ENCODE measurements at places on chromosomes 2 and 18.

DNA sequence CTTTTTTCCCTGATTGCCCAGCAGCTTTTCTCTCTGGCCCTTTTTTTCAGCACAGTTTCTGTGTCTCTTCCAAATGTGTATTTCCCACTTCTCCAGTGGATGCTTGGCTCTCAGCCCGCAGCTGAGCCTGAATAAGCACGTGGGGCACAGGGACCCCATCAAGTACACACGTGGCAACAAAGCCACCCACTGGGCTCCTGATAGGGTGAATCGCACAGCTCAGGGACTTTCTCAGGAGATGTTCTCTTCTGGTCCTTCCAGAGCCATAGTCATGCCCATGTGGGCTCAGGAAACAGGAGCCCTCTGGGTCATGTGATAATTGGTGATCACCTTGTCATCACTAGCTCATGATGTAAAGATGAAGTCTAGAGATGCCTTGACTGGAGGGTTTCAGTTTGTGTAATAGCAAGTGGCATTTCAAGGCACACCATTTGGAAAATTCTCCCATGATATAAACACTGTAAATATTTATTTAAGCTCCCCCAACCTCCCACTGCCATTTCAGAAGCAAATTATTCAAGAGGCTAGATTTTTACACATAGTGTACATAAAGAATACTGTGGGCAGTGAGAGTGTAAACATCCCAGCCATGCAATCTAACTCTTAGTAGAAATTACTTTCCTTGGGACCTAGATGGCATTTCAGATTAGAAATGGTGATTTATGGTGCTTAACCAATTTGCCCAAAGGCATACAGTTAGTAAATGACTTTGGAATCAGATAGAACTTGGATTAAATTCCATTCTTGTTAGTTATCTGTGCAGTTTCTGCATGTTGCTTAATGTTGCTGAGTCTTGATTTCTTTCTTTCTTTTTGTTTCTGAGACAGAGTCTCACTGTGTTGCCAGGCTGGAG is 597.5 kb downstream of the SLC4A3 start:
- DNase-seq = no peak

- DNase-seq = no peak
Observed at GRCh38 chr2:217090884-217091283, 231.0 kb upstream of the TNP1 start.

DNA sequence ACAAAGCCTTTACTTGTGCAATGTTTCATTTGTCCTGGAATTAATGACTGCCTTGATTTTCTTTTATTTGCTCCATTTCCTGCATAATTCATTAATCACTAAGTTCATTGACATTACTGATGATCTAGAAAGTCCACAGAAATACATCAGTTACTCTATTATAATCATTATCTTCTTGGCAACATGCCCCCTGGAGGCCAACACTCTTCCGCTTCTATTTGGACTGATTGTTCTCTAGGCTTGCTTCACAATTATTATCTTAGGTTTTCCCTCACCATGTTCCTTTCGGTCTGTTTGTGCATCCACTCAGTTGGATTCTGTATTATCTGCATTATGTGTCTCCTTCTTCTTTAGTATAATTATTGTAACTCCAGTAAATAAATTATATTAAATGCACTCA is 461.0 kb upstream of the CDH2 start:
- no peak for DNase-seq

GRCh38 chr18:51668607-51669006 is 471.1 kb upstream of the MEX3C start:
- DNase-seq = no peak

DNA sequence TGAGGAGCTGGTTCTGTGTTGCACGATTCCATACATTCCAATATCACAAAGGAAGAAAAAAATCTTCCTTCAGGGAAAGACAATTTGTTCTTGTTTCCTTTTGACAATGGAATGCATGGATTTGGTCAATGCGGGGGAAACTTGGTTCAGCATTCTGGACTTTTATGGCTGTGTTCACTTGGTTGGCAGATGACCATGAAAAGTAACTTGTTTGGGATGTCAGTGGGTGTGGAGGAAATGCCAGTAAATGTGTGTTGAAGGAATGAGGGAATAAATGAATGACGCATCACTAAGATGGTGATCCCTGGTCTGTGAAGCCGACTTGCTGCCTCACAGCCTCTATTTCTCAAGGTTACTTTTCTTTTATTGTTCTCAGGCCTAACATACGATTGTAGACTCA is 53.7 kb downstream of the THUMPD2 start:
- no peak for DNase-seq

GRCh38 chr2:17319090-17319489 is 199.2 kb downstream of the RAD51AP2 start:
- DNase-seq = no peak

DNA sequence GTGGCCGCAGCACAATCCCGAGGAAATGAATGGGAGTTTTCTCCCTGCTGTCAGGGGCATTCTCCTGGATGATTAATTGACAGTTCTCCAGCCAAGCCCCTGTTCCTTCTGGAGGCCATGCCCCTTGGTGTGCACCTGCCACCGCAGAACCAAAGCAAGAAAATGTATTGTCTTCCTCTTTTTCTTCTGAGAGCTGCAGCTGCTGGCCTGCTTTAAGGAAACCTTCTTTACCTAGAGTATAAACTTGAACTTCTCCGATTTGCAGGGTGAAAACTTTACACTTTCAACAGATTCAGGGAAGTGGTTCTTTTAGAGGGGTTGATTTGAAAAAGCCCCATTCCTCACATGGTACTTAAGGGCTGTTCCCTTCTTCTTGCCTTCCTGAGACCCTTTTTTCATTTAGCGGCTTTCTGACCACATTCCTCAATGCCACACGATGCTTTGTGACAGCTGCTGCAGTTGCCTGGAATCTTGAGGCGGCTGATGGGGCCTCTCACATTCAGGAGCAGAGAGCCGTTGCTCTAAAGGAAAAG is 402.8 kb downstream of the TXNL1 start:
- DNase-seq = no peak

- no peak for DNase-seq
Observed at GRCh38 chr2:50006327-50006726, 852.0 kb upstream of the FSHR start.

GRCh38 chr2:131154647-131155046 is 49.5 kb downstream of the PLEKHB2 start:
- DNase-seq = no peak

DNA sequence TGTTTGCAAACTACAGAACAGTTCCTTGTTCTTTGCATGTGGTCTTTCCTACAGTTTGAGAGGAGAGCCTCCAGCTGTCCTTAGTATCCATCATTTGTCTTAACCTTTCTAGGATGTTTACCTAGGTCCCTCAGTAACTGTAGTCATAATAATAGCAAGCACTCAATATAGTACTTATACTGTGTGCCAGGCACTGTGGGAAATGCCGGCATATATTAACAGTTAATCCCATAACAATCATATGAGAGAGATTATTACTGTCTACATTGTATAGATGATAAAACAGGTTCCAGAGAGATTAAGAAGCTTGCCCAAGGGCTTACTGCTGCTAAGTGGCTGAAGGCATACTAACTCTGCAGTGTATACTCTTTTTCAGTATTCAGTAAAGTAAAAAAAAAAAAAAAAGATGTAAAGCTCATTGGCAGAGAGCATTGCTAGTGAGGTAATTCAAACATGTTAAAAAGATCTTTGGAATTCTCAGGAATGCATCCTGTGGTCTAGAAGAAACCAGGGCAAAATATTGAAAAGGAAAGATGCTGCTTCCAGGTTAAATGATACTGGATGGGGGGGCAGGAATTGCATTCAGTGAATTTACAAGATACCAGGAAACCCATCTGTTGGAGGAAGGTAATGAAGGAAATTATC is 72.3 kb downstream of the SPTBN1 start:
- DNase-seq = no peak

DNA sequence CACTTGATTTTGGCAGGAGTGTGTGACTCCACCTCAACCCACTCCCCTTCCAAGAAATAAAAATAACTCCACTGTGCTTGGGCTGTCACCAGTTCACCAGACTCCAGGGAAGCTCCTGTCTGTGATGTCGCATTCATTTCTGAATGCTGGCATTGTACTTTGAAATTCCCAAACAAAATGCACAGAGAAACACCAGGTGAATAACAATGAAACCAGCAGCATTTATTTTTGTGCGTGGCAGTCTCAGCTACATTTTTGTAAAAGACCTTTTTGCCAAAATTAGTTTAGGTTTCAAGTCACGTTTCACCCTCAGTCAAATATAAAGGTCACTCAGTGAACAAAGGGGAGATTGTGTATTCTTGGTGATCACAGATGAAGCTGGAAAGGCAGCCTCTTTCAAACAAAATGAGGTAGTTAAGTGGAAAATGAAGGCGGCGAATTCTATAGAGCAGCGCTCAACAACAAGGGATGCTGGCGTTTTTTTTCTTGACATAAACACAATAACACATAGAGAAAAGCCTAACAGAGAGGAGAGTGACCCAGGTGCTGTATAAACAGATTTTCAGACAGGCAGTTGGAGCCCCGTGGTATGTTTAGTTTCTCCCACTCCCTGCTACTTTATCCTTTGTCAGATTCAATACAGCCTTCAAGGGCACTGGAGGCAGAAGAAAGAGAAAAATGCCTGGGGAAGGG is 210.3 kb upstream of the GCFC2 start:
- no peak for DNase-seq

DNA sequence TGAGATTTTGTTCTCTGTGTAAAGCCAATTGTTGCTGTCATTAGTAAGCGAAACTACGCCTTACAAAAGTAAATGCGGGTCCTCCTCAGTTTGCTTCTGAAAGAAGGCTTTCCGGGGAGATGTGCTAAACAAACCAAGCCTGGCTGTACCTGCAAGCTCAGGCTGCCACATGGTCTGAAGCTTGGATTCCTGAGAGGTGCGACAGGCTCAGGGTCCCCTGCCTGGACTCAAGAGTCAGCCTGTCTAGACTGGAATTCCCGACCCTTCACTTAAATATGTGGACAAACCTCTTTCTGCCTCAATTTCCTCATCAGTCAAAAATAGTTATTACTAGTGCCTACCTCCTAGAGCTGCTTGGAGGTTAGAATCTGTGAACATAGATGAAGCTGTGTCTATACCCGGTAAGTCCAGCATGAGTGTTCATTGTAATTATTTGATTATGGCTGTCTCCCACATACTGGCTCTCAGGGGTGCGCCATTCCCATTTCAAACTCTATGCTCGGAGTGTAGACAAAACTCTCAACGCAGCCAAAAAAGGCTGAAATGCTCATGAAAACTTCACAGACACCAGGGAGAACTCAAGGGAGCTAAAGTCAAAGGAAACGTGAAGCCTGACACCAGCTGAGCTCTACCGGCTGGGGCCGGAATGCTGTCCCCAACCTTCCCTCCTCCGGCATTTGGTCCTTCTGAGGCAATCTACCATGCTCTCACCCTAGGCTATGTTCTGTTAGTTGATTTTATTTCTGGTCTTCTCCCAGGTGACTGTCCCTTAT is 31.4 kb downstream of the SOWAHC start:
- no peak for DNase-seq

DNA sequence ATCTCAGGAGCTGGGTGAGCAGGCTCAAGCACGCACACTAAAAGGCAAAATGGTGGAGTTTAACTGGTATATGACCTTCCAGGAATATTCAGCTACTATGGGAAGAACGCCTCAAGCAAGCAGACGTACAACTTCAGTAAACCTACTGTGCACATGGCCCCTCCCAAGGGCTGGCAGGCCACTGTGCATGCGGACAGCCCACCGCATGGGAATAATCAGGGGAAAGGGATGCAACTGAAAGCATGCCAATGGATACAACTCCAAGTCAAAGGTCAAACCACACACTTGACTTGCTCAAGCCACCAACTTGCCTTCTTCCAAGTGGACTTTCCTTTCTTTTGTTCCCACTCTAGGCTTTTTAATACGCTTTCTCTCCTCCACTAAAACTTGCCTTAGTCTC is 121.6 kb upstream of the SNTG2 start:
- DNase-seq = no peak

DNA sequence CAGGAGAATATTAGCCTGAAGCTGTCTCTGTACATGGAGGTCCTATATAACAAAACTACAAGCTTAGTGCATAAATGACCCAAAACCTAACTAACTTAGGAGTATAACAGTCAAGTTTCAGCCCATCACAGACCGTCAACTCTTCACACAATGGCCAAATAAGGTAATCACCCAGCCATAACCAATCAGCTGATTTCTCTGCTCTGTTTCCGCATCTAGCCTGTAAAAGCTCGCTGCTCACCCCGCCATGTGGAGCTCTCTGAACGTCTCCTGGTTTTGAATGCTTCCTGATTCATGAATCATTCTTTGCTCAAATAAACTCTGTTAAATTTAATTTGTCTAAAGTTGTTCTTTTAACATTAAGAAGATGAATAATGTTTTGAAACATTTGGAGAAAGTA is 593.6 kb downstream of the TMX3 start:
- DNase-seq = no peak

DNA sequence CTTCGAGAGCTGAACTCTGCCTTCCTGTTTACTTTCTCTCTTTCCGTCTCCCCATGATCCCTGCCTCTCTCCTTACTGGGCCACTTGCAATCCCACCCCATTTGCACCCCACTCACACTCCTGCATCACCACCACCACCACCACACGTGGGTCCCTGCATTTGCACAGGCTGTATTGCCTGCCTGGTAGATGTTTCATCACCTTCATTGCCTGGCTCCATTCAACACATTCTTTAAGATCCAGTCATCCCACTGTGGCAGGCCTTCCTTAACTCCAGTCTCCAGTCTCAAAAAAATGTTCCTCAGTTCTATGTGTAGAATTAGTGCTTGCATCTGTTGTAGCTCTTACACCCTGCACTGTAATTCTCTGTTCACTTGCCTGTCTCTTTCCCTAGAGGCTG is 13.9 kb downstream of the NOSTRIN start:
- no peak for DNase-seq

DNA sequence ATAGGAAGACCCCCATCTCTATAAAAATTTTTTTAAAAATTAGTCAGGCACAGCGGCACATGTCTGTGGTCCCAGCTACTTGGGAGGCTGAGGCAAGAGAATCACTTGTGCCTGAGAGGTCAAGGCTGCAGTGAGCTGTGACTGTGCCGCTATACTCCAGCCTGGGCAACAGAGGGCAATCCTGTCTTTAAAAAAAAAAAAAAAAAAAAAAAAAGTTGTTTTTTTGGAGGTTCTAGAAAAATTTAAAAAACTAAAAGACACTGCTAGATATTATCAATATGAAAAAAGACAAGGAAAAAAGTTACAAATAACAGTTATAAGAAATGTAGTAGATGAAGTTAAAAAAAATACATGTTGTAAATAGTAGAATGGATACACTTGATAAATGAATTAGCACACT is 56.1 kb upstream of the C2orf15 start:
- DNase-seq = no peak

DNA sequence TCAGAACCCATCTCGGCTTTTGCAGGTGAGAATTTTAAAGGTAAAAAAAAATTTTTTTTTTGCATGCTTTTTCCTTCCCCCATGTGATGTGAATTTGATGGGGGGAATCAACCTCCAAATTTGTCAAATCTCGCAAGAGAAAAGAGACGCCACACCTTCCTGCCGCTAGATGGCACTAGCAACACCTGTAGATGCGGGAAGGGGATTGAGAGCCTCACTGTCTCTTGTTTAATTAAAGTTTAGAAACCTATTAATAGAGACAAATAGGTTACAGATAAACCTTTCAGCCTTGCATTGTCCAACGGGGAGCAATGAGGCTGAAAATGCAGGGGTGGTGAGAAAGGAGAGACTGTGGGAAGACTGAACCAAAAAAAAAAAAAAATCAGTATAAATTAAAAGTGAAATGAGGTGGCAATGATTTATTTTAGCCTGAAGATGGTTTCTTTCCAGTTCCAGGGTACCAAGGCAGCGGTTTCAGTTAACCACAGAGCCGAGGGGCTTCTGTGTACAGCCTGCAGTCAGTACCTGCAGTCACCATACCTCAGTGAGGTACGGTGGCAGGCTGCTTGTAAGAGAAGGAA is 84.6 kb downstream of the NRP2 start:
- DNase-seq = peak; percentile 75

GRCh38 chr18:76756531-76757253 is 65.7 kb upstream of the ZNF236 start:
- DNase-seq = no peak

- DNase-seq = no peak
Observed at GRCh38 chr2:235091983-235092382, 140.2 kb downstream of the SH3BP4 start.
